ENCODE measurements at places on chromosomes 2 and 18.

- DNase-seq, result no peak
These were observed 167.3 kb downstream of the MREG start for GRCh38 chr2:215845839-215846586.

DNA sequence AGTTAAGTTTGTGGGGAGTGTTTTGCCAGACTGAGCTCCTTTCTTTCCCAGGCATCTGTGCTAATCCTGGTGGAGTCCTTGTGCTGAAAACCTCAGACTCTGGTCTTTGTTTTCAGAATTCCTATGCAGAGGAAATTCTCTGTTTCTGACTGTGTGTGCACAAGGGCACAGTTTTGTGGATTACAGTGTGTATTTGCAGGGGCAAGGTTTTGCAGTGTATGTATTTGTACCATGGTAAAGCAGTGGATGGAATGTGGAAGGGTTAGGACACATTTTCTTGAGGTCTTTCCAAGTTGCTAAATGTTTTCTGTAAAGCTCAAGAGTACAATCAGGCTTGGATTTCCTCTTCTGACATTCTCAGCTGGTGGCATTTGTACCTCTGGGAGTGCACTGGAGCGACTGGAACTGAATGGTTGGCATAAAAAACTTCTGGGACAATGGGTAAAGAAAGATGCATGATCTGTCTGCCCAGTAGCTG lies 139.5 kb upstream of the RND3 start:
- no peak for DNase-seq

- no peak for DNase-seq
These were observed 1183.1 kb upstream of the TMEFF2 start for GRCh38 chr2:193377789-193378188.

DNA sequence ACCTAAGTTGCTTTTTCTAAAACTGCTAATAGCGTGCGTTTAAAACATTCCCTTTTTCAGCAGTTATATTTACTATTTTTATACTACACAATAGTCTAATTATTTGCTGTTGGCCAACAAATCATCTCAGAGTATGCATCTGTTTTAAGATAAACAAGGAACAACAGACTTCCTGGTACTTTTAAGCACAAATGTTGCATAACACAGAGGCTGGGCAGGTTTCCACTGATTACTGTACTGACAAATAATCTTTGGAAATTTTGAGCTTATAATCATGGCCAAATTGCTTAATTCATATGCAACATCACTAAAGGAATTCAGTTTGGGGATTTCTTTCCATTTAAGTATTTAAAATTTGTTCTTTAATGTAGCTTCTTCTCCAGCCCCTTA lies 737.4 kb upstream of the SALL3 start:
- DNase-seq, result no peak

DNA sequence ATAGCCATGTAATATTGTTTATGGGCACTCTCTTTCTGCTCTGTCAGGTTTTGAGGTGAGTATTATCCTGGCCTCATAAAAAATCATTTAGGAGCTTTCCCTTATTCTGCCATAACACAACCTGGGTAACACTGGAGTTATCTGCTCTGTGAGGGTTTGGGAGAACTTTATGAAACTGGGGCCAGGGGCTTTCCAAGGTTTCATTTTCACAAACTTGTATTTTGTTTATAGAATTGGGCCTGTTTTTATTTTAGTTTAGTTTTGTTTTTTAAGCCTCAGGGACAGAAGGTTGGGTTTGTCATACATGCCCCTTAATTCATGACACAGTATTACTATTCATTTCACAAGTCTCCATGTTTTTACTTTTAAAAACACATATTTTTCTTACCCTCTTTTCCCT lies 83.5 kb downstream of the IRS1 start:
- no peak for DNase-seq

DNA sequence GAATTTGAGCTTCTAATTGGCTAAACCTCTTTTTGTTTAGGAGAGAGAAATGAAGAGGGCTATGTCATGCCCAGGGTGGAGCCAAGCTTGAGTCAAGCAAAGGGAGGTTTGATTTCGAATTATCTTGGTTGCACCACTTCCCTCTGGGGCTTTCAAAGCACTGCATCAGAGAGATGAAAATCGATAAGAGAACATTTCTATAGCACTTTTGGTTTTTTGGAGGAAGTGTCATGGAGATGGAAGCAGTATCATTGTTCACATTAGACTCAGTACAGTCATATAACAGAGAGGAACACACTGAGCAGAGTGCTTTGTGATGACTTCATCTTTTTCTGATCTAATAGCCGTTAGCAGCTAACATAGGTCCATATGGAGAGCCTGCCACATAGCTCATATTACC lies 120.3 kb upstream of the UXS1 start:
- DNase-seq, result peak; percentile 9

DNA sequence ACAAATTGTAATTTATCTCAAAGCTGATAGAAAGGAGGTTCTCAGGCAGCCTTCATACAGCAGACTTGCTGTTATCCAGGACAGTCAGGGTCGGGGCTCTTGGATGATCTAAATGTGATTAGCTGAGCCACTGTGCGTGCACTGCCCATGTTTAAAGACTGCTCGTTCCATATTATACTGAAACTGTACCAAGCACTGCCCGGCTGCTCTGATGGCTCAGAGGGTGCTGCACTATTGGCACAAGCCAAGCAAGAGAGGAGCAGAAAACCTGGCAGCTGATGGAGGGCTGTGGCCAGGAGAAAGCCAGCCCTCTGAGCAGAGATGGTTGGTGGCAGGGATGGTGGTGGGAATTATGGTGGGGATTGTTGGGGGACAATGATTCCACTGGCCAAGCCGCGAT lies 63.4 kb downstream of the COL6A3 start:
- no peak for DNase-seq

GRCh38 chr2:117958186-117958585 lies 55.7 kb downstream of the CCDC93 start:
- DNase-seq, result no peak

DNA sequence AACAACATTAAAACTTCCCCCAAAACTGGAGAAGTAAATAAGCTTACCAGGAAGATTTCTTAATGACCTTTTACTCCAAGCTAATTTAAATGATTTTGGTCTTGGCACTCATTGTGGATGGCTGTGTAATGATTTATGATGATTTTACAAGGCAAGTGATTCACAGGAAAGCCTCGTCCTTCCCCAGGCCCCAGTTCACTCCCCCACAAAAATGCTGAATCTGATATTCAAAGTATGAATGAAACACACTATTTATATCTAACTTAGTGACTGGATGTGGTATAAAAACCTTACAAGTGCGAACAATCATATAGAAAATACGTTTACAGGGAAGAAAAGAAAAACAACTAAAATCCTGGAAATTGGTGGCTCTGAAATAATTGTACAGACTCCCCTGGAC lies 49.8 kb downstream of the ZNF516 start:
- no peak for DNase-seq

- no peak for DNase-seq
These were observed 154.0 kb downstream of the GPD2 start for GRCh38 chr2:156590085-156590739.

GRCh38 chr18:41659438-41660130 lies 295.4 kb upstream of the PIK3C3 start:
- no peak for DNase-seq

GRCh38 chr2:125006676-125007075 lies 981.6 kb downstream of the CNTNAP5 start:
- DNase-seq, result no peak

DNA sequence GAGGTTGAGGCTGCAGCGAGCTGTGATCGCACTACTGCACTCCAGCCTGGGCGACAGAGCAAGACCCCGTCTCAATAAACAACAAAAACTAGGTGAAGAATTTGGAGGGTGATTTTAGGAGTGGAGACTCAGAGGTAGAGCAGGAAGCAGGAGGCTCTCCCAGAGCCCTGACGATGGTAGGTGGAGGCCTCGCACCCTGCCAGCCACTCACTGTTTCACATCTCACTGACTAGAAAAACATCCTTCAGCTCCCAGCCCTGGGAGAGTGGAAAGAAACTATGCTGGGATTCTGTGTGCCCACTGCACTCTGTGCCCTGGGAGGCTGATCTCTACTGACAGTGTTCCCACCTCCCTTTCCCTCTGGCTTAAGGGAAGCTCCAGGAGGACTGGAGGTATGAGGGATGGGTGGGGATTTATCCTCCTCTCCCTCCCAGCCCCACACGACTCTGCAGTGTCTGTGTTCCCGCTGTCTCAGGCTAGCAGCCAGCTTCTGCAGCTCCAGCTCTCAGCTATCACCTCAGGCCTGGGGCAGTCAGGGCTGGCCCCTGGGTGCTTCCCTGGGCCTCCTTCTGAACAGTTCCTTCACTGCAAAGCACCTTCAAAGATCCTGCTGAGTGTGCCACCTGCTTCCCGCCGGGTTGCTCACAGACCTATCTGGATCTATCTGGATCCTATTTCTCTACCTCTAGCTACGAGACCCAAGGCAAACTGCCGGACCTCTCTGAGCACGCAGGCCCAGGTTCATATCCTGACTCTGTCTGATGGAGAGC lies 9.6 kb downstream of the CIB4 start:
- DNase-seq, result no peak

GRCh38 chr18:46346213-46346612 lies 242.0 kb downstream of the HAUS1 start:
- no peak for DNase-seq

- DNase-seq, result no peak
These were observed 547.1 kb upstream of the LINC00305 start for GRCh38 chr18:64695851-64696553.

- DNase-seq, result no peak
These were observed 676 bp downstream of the SH3BP4 start for GRCh38 chr2:234952270-234953115.

GRCh38 chr18:78642296-78642951 lies 337.2 kb upstream of the SALL3 start:
- DNase-seq, result no peak

DNA sequence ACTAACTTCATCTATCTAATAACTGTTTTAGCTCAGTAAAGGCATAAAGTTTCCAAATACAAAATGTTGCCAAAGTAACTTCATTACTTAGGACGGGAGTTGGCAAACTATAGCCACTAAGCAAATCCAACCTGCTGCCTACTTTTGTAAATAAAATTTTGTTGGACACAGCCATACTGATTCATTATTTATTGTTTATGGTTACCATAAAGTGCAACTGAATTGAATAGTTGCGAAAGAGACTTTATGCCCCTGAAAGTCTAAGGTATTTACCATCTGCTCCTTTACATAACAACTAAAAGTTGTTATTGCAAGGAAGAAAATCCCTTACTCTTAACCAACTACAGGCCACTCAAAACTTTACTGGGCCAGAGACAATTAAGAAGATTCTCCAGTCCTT lies 256.7 kb upstream of the RBBP8 start:
- DNase-seq, result no peak

DNA sequence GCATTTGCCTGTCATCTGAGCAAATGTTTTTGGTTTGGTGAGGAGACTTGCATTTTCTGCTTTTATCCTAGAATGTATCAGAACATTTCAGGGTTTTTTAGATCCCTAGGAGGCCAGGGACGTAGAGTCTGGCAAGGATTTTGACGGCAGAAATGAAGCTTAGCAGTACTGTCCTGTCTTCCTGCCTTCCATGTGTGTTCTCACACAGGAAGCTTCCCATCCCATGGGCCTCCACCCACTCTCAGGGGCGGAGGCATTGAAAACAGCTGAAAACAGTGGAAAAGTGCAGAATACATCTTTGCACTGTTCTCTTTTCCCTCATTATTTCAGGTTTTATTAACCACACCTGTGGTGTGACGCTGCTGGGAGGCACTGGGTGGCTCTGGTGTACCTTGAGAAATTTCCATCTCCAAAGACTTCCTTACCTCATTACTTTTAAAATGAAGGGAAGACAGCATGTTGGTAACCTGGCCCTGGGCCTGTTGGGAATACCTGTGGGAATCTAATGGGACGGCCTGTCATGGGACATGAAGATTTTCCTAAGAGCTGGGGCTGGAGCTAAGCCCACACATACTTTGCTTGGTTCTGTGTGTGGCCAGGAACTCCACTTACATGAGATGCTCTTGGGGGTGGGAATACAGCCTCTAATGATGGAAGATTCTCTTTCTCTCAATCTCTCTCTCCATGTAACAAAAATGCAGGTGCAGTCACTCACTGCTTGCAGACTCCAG lies 20.5 kb downstream of the PCARE start:
- no peak for DNase-seq

GRCh38 chr18:63207143-63207790 lies 112.3 kb downstream of the BCL2 start:
- DNase-seq, result no peak

DNA sequence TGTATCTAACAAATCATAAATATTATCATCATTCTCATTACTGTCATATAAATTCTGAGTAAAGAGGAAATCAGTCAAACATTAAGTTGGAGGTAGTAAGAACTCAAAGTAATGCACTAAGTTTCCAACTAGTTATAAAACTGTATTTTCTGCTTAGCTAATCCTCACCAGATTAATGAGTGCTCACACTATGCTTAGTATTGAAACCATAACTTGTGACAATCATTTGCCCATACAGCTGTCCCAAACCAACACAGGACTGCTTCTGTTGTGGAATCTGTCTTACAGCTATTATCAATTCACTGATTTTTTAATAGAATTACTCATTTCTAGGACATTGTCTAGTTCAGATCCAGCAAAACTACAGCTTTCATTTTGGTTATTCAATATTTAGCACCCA lies 41.5 kb upstream of the TANK start:
- no peak for DNase-seq

DNA sequence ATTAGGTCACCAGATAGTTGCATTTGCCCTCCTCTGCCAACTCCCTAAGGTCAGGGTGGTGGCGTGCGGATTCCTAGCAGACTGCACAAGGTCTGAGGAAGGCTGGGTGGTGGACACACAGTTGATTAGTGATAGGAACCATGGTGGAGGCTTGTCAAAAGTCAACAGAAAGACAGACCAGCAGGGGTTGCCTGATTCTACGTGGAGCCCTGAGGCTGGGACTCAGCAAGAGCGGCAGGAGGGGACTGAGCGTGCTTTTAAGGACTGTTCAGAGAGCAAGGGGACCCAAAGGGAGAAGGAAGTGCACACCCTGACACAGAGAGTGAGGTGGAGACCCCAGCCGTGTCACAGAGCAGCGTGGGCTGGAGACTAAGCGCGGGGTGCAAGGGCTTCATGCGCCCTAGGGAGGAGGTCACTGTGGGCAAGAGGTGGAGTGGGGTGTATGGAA lies 513.2 kb downstream of the RNF144A start:
- no peak for DNase-seq

DNA sequence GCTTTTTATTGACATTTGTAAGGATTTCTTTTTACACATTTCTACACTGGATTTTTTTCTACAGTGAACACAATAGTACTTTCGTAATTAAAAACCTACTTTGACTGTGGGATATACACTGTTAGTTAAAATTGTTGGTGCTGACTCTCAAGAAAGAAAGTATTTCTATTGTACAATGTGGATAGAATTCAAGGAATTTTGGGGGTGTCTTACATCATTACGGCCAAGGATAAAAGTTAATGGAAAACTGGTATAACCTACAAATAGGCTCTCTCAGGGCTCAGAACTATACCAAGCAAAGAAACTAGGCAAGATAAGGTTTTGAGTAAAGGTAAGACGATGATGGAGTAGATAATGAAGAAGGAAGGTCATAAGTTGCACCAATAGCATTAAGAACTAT lies 198.4 kb upstream of the PARD3B start:
- no peak for DNase-seq
